ENCODE measurements at places on chromosomes 4 and X.

DNA sequence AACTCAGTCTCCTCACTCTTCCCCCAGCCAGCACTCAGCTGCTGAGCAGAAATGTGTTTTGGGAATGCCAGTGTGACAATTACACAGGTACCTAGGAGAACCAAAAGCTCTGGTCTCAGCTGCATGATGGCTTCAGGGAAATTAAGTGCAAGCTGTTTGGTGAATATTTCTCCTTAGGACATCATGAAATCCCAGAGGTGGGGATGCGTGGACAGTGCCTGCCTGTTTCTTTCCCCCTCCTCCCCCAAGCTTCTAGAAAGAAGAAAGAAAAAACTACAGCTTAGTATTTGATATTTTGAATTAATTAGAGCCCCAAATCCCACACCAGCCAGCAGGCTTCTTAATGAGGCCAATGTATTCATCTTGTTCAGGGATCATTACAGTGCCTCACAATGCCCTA is 243.0 kb downstream of the IDS start:
- no peak for DNase-seq

DNA sequence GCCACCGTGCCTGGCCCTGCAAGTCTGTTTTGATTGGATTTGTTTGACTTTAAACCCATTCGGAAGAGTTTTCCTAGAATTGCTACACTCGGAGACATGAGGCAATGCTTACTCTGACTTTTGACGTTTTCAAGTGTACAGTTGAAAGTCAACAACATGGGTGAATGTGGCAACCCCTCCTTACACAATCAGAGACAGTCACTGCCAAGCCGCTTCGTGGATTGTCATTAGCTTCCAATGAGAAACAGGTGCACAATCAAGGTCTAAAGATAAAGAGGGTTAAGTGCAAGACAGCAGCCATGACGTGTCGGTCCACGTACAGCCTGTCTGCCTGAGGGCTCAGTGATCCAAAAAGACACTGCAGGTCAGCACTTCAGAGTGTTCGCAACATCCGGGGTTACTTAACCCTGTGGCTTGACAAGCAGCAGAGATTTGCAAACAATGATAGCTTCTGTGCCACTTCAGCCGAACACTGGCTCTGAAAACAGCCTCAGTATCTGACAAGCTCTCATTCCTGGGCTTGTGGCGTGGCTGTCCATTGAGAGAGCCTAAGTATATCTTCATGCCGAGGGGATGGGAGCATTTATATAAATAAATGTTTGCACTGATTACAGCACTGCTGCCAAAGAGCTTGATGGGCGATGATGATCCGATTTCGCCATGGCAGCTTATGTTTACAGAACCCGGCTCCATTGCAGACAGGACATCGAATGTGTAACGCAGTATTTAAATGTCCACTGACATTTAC is 180.0 kb downstream of the DHRSX start:
- no peak for DNase-seq

DNA sequence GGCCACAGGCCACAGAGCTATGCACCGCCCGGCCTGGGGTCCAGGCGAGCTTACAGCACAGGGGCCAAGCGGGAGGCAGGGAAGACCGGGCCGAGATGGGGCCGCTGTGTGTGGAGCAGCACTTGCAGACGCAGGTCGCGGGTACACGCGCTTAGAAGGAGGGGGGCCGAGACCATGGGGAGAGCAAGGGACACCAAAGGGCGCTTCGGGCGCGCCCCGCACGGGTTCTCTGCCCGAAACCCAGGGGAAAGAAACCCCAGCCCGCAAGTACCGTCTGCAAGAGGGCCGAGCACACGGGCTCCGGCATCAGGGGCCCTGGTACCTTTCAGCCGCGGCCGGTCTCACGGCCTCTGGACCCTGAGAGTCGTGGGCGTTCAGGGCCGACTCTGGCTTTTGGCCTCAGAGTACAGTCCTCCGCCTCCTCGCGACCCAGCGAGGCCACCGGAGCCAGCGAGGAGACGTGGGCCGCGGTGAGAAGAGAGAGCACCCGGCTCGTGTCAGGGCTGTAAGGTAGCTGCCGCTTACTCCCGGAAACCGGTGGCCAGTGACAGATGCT is 342 bp downstream of the EOLA2 start:
- DNase-seq = peak; percentile 12

GRCh38 chr4:48187813-48188212 is 53.8 kb upstream of the TXK start:
- no peak for DNase-seq

GRCh38 chr4:6767748-6768538 is 14.6 kb upstream of the KIAA0232 start:
- no peak for DNase-seq

GRCh38 chrX:49251325-49251724 is 13.2 kb downstream of the FOXP3 start:
- no peak for DNase-seq

- peak; percentile 41 for DNase-seq
These were observed 97.7 kb downstream of the NFKB1 start for GRCh38 chr4:102598762-102599374.

DNA sequence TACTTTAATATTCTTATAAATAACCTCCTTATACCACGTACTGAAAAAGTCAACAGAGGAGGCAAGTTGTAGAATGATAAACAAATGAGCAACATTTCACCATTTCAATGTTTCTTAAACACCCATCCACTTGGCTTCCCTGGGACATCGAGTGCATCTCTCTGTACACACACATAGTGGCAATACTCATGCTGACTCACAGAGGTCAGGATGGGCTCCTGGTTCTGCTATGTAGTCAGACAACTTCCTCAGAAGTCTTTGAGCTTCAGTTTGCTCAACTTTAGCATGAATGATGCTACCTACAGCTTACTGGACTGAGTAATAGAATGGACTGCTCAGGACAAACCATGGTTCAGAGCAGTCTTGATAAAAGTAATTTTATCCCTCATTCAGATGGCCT is 56.9 kb downstream of the MAD2L1 start:
- no peak for DNase-seq

GRCh38 chrX:51336584-51336983 is 4.0 kb downstream of the NUDT10 start:
- peak; percentile 55 for DNase-seq

DNA sequence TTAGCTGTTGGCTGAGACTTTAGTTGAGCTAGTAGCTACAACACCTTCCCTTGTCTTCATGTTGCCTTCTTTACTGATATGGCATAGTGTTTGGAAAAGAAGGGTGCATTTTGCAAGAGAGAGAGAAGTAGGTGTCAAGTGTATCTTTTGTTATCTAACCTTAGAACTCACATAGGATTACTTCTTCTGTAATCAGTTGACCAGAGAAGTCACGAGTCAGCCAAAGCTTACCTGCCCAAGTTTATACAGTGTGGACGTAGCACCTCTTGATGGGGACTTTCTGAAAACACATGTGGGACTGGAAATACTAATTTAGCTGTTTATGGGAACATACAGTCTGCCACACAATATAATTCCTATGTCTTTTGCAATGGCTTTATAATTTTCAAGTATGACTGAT is 56.0 kb downstream of the UGT8 start:
- DNase-seq = no peak

- DNase-seq = peak; percentile 57
These were observed 5.8 kb downstream of the LAS1L start for GRCh38 chrX:65528705-65529340.

GRCh38 chr4:10960389-10960788 is 275.8 kb upstream of the CLNK start:
- no peak for DNase-seq

DNA sequence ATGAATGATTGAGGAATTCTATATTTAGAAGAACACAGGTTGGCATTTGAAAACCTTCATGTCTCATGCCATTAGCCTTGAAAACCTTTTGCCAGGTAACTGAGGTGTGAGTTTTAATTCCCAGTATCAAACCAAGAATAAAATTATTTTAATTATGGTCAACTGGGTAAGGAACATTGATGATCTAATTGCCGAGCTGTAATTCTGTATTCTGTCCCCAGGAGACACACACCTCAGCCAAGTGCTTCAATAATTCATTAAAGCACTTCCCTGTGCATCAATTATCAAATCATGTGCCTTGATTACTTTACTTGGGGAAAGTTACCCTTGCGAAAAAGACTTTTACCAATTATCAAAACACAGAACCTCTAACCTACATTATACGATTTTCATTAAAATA is 331.9 kb upstream of the GALNT7 start:
- DNase-seq = no peak

DNA sequence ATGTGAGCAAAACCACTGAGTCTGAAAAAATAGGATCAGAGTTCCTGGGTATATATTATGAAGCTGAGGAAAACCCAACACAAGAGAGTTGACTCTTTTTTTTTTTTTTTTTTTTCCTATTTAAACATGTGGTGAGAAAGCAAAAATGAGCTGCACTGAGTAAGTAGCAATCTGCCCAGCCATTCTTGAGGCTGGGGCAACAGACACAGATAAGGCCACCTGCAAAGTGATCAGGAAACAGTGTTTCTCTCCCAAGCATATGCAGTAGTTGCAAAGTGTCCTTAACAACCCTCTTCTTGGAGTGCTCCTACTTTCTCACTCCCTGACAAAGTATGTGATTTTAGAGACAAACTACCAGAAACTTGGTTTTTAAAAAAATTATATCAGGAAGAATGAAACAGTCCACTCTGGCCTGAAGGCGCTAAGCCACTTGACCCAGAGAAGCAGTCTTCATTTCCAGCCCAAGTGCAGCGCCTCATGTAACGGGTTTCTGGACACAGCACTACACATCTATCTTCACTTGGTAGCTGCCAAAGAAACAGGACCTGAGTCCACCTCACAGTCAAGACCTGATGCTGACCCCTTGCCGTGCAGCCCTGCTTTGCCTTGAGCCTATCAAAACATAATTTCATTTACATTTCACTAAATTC is 124.6 kb upstream of the MAP3K15 start:
- DNase-seq = no peak

DNA sequence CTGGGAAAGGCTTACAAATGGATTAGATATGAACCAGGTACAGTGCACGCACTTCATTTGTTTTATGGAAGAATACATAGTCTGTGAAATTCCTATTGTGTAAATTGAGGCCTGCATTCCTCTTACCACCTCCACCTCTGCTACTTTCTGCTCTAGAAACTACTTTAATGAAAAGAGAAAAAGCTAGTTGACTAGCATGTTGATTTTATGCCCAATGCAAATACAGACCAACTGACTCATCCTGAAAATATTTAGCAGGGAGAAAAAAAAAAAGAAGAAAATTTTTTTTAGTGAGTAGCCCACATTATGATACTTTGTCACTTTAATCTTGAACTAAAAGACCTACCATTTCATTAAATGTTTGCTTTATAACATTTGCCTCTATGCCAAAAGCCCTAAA is 41.2 kb downstream of the DCLK2 start:
- no peak for DNase-seq

- no peak for DNase-seq
These were observed 193.5 kb upstream of the C1QTNF7 start for GRCh38 chr4:15234116-15234855.

DNA sequence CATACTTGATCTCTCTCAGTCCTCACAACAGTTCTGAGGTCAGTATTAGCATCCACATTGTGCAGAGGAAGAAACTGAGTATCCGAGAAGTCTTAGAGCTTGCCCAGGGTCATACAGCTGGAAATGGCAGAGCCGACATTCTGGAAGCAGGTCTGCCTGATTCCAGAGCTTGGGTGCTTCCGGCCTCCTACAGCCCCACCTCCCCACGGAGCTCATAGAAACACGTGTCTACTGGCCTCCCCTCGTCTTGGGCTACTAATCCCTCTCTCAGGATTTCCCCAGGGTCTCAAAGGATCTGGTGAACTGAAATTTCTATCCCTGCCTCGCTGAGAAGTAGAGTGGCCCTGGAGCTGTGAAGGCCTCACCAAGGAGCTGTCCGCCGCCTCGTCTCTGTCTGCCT is 12.0 kb upstream of the KDM5C start:
- DNase-seq = no peak

GRCh38 chr4:107806196-107806595 is 18.5 kb upstream of the SGMS2 start:
- DNase-seq = no peak

- DNase-seq = no peak
These were observed 31.2 kb upstream of the UXT start for GRCh38 chrX:47690175-47690574.

- DNase-seq = no peak
These were observed 36.9 kb upstream of the ADAD1 start for GRCh38 chr4:122341886-122342285.

DNA sequence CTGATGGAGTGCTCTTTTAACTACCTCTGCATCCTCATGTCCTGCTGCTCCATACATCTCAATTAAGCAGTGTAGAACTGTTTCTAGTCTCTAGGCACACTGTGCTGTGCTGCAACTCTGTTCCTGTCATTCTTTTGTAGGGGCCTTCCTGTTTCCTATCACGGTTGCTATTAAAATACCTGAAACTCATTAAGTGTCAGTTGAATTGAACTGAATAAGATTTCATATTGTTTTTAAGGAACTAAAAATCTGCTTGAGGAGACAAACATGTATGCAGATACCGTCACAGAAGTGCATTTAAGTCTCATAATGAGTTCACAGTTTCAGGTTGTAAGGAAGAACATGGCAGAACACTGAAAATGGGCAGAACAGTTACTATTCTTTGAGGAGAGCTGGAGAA is 170.1 kb downstream of the LARP7 start:
- DNase-seq = no peak

DNA sequence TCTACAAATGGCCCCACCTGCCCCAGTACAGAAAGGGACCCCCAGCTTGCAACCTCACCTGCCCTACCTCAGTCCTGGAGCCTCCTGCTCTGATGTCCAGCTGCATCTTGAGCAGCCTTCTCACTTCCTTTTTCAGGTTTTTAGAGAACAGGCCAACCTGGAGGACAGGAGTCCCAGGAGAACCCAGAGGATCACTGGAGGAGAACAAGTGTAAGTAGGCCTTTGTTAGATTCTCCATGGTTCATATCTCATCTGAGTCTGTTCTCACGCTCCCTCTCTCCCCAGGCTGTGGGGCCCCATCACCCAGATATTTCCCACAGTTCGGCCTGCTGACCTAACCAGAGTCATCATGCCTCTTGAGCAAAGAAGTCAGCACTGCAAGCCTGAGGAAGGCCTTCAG is 3.6 kb downstream of the MAGEA11 start:
- no peak for DNase-seq

DNA sequence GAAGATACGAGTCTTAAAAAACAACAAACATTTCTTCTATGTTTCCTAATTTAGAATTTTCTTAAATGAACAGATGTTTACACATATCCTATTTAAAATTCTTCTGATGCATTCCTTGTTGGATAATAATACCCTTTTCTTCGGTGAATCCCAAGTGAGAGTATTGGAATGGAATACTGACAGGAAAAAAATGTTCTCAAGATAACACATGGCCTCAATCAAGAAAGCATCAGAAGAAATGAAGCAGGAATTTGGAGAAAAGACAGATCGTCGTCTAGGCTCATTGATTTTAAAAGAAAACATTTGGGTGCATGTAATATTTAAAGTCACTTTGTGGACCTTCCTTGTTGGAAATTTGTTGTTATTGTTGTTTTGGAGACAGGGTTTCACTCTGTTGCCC is 196.9 kb upstream of the ANK2 start:
- DNase-seq = no peak
